ENCODE measurements at places on chromosomes 13 and 19.

- peak; percentile 5 for DNase-seq
Observed at GRCh38 chr13:21297447-21297846, 121.0 kb downstream of the MRPL57 start.

- DNase-seq = no peak
Observed at GRCh38 chr13:38419312-38419873, 69.7 kb downstream of the UFM1 start.

DNA sequence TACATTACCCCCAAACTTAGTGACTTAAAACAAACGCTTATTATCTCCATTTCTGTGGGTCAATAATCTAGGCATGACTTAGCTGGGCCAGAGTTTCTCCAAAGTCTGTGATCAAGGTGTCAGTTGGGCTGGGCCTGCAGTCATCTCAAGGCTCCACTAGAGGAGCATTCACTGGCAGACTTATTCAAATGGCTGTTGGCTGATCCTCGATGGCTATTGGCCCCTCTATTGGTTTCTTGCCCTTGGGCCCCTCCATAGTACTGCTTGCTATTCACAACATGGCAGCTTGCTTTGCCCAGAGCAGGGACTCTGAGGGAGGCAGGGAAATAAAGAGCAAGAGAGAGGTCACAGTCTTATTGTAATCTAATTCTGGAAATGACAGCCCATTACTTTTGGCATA lies 57.6 kb downstream of the RCBTB2 start:
- no peak for DNase-seq

GRCh38 chr19:1715540-1715939 lies 37.8 kb upstream of the ONECUT3 start:
- no peak for DNase-seq

DNA sequence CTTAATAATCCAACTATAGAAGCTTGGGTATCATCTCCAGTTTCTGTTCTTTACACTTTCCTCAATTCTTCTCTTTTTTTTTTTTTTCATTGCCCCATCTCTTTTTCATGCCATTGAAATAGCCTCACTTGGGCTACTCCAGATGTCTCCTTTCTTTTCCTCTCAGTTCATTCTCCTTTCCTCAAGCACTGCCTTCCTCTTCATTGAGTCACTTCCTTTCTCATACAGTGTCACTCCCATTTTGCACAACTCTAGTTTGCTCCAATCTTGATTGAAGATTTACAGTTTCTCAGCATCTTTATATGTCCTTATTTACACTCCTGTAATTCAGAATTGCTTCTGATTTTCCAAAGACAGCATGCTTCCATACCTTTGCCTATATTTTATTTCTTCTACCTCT lies 61.3 kb downstream of the IPO5 start:
- no peak for DNase-seq

DNA sequence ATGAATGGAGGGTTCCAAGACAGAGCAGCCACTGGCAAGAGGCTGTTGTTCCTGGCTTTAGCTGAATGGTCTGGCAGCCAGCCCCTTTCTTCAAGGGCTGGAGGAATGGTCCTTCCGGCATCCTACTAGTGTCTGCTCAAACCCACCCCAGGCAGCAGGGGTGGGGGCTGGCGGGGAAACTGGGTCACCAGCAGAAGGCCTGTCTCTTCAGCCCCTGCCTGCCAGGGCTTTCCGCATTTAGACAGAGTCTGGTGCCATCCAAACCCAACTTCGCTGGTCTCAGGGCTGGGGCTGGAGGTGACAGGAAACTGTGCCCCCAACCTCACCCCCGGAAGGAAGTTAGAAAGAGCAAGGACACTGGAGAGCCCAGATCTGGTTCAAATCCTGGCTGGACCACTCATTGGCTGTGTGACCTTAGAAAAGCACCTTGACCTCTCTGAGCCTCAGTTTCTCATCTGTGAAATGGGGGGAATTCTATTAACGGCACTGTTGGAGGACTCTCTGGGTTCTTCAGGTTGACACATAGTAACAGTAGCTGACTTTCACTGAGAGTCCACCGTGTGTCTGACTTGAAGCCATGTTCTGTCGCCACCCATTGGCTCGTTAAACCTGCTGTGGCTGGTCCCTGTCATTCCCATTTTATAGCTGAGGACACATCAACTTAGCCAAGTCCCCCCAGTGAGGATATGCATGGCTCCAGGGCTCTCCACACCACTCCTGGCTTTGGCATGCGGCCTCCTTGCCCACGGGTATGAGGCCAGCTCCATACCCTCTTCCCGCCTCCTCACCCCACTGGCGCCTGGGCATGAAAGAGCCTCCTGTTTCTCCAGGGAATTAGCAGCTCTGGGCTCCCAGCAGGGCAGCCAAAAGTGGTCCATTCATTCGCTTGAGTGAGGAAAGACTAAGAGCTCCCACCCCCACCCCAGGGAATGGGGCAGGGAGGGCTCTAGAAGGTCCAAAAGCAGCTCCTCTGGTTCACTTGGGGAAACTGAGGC lies 2.5 kb upstream of the NR2C2AP start:
- DNase-seq = no peak

DNA sequence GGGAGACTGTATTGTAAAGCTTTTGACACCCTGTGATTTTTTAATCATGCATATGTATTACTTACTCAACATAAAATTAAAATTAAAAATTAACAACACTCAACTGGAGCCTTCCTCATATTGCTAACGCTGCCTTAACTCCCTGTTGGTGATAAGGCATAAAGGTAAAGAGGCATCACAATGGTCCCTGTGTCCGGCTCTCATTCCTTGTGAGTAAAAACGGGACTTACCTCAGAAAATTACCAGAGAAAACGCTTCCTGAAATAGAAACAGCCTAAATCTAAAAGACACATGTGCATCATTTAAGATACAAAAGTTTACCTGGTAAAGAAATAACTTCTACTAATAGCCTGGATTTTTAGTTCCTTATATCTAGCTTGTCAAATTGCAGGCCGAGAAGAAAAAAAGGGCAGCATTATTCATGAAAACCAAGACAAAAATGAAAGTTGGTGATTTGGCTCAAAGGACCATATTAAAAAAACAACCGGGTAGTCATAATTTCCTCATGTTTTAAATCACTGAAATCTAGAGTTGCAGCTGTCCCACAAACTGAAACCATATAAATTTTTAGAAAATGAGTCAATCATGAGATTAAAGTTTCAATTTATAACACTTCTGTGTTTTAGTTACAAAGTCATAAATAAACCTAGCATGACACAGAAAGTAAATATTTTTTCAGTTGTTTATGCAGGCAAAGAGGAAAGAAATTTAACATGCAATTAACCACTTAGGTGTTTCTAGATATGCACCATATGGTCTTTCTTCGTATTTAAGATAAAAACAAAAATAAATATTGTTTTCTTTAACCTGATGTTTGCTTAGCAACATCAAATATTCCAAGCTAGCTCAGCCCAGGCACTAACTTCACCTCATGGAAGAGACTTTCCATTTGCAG lies 94.7 kb downstream of the MIPEP start:
- no peak for DNase-seq

DNA sequence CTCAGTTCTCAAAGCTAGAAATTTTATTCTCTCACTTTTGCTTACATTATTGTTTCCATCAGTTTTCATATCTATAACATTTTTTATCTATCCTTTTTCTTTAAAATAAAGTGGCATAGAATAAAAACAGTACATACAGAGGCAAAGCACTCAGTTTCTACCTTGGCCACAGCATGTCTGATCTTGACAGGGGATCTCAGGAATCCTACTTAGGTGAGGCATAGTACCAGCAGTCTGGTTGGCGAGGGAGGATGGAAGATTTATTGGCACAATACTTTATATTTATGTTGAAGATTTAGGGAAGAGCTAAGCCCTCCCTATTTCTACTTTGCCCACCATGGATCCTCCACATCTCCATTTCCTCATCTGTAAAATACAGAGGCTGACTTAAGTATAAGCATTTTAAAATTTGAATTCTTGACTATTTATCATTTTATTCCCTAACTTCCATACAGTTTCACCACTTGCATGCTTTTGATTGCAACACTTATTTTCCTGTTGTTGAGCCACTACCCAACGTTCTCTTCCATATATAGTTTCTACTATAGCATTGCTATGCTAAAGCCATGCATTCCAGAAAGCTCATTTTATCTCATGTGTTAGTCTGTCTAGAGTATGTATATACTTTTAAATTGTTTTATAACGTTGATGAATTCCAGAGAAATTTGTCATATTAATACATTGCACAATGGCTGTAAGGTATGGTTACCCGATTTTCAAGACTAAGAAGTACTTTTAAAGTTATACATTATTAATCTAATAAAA lies 506.7 kb downstream of the KCTD12 start:
- no peak for DNase-seq

DNA sequence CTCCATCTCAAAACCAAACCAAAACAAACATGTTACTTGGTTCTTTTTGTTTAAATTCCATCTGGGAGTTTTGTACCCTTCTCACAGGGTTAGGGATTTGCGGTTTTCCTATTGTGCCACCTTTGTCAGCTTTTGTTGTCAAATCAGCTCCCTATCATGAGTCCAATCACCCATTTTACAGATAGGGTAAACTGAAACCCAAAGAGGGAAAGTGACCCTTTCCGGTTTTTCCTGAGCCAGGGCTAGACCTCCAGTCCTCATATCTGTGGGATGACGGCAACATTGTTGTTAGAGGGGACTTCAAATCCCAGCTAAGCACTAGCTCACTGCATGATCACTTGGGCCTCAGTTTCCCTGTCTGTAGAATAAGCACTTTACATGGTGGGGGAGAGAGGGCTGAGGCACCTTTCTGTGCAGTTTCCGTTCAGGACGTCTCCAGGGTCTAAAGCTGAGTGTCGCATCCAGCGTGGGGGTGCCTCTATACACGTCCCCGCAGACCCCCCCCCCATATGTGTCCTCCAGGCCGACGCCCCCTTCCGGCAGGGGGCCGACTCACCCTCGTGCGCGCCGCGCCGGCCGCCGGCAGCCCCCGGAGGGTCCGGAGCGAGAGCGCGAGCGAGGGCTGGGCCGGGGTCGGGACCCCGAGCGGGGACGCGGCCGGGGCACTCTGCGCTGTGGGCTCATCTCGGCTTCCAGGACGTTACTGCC lies 3.9 kb downstream of the CCDC194 start:
- peak; percentile 33 for DNase-seq

DNA sequence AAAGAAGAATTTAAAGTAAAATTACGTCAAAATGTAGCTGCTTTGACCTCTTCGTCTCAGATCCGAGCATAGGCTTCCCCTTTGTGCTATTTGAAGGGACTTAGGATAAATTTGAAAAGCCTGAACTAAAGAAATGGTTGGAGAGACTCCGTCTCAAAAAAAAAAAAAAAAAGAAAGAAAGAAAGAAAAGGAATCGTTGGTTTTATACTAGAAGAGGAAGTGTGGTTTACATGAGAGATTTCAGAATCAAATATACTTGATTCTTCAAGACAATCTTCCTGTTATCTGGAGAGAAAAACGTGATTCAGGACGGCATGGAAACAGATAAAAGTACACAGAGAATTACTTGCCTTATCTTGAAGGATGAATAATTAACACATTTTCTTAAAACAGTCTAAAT lies 474 bp upstream of the ZNF780B start:
- no peak for DNase-seq
